Activated CD8-positive, alpha-beta memory T cell treated with anti-CD3 and anti-CD28 coated beads, Interleukin-2, amount 50 U/mL, for 4 hours (primary cell): ENCODE measurements at places on chromosomes 6 and 20.

GRCh38 chr20:2273634-2274302 is 22.0 kb upstream of the TGM3 start:
- DNase-seq = no peak

- no peak for DNase-seq
These were observed 728.3 kb downstream of the EPHA7 start for GRCh38 chr6:92690997-92691599.

DNA sequence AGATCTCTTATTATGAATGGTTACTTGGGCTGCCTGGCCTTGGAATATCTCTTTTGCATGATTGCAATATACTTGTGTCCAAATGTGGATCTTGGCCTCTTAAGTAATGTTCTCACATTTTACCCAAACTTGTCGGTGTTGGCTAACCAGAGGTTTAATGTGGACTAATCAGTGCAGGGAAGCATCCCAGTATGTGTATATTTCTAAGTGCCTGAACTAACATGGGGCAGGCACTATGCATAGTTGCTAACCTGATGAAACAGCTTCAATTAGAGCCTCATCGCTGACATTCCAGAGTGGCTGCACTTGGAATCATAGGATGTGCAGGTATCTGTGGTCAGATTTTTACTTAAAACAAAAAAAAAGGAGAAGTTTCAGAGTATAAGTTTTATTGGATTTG is 160.0 kb downstream of the PDE7B start:
- DNase-seq = no peak

DNA sequence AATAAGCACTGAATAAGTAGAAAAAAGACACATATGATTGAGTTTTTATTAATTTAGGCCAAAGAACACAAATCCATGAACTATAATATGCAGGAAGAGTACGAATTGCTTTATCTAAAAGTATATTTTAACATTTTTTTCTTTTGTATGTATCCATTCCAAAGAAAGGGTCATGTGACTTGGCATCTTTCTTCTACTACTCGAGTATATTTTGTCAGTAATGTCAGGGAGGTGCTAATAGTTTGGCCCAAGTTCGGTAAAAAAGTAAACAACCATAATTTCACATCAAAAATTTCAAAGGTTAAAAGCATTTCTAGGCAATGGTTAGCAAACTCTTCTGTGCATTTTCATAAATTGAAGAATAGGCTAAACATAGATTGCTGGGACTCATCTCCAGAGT is 18.7 kb downstream of the DEFB110 start:
- DNase-seq = no peak
